ENCODE measurements at places on chromosomes 4 and X. TPM values are rescaled to one million over a fixed set of nuclear protein-coding genes. Genes with fewer than 3 reads are reported as not detected.

GRCh38 chr4:163703251-163703650 lies 208.8 kb downstream of the TMA16 start:
- DNase-seq, result no peak

DNA sequence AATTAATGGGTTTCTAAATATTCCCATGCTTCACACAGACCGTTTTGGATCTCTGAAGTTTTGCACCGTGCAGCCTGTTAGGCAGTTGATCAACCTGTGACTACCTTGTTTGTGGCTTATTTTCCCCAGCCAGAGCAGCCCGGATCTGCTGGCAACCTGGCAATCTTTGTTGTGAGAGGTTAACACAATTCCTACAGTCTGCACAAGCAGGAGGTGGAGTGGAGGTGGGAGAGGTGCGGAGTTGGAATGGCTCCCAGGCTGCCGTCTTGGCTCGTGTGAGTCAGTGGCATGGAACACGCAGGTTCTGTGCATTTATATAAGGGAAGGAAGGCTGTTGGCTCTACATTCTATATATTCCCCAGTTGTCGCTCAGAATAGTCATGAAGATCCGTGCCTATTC lies 70.9 kb upstream of the STOX2 start:
- DNase-seq, result no peak

- DNase-seq, result no peak
Measured at GRCh38 chrX:136643243-136643642, 4.7 kb upstream of the CD40LG start.

DNA sequence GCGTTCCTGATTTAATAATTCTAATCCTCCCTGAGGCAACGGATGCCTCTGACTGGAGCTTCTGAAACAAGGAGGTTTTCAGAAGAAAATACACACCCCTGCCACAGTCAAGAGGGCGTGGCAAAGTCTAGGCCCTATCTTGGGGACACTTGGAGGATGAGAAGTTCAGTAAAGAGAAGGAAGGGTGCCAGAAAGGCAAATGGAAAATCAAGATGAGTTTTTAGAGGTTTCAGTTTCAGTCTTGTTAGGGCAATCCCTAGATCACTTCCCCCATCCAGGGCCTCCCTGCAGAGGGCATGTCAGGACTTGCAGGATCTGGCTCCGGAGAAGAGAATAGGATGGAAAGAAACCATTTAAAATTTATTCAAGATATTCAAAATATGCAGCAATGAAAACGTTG lies 28.5 kb upstream of the FGF2 start:
- DNase-seq, result peak; percentile 45

- DNase-seq, result no peak
Measured at GRCh38 chr4:82423245-82424054, 6.8 kb downstream of the HNRNPDL start.

GRCh38 chr4:70687392-70687791 lies 940 bp upstream of the UTP3 start:
- DNase-seq, result no peak

- DNase-seq, result peak; percentile 33
Measured at GRCh38 chrX:47746446-47746845, 87.5 kb upstream of the UXT start.

DNA sequence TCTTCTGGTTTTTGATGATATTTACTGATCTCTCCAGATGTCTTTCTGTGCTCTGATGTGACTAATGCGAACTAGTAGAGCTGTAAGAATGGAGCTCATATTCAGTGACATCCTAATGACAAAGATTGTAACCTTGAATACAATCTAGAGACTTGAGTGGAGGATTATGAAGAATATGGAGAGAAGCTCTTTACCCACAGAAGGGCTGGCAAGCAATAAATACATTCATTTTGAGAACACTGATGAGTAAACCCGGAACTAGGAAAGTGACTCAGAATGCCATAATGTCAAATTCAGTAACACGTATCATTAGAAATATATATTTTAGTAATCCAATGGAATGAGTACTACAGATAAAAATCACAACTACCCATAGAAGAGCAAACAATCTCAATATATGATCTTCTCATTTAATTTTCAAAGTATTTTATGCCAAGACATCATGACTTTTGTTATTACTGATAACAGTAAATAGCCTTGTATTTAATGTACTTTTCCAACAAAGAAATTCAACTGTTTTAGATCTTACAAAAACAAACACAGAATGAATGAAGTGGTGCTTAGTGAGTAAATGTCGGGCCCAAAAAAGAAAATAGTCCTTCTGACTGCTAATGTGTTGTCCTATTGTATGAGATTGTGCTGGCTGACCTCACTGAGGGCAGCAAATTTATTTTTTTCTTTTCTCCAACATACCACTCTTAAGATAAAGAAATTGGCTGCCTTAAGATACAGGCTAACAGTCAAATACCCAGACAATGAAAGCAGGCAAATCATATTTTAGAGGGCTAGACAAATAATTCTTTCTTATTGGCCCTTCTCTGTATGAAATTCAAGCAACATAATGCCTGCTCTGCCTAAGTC lies 49.2 kb upstream of the HDAC8 start:
- DNase-seq, result no peak

The NPY2R gene
- polyA plus RNA-seq, result not detected

The UGT2B15 gene
- polyA plus RNA-seq, result 0.87 TPM

The ADH1B gene
- 978 TPM for polyA plus RNA-seq

The TRPC3 gene
- polyA plus RNA-seq, result 6.1 TPM
